HFFc6 (cell line): ENCODE measurements at places on chromosomes 5 and 9. TPM values are rescaled to one million over a fixed set of nuclear protein-coding genes. Genes with fewer than 3 reads are reported as not detected.

- DNase-seq, result no peak
Observed at GRCh38 chr9:28820741-28821140, 1247.5 kb upstream of the C9orf72 start.

GRCh38 chr9:14846871-14847311, 63.3 kb downstream of the FREM1 start:
- DNase-seq, result peak; percentile 4

DNA sequence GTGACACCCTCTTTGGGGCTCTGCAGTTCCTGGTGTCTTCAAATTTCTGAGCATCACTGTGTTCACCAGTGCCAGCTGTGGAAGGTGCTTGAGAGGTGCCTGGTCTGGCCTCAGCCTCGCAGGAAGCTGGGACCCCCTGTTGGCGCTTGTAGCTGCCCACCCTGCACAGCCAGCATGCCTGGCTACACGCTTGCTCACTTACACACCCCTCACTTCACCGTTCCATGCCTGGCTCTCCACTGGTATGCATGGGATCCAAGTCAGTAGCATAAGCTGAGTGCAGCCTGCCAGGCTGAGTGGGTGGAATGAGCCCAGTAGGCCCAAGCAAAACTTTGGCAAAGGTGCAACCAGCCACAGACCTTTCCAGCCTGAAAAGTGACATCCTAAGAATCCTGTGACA, 801.4 kb upstream of the PTPRD start:
- no peak for DNase-seq

DNA sequence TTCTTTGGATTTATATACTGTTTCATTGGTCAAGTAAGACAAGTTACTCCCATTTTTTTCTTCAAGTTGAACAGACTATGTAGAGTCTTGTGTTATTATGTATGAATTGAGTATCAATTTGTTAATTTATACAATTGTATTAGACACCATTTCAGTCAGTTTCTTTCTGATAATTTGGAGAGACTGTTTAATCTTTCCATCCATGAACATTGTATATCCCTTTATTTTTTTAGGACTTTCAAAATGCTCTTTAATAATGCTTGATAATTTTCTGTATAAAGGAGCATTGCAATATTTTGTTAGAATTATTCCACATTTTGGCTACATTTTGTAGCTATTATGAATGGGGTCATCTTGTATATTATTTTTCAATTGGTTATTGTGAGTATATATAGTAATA, 69.1 kb upstream of the PJA2 start:
- no peak for DNase-seq

DNA sequence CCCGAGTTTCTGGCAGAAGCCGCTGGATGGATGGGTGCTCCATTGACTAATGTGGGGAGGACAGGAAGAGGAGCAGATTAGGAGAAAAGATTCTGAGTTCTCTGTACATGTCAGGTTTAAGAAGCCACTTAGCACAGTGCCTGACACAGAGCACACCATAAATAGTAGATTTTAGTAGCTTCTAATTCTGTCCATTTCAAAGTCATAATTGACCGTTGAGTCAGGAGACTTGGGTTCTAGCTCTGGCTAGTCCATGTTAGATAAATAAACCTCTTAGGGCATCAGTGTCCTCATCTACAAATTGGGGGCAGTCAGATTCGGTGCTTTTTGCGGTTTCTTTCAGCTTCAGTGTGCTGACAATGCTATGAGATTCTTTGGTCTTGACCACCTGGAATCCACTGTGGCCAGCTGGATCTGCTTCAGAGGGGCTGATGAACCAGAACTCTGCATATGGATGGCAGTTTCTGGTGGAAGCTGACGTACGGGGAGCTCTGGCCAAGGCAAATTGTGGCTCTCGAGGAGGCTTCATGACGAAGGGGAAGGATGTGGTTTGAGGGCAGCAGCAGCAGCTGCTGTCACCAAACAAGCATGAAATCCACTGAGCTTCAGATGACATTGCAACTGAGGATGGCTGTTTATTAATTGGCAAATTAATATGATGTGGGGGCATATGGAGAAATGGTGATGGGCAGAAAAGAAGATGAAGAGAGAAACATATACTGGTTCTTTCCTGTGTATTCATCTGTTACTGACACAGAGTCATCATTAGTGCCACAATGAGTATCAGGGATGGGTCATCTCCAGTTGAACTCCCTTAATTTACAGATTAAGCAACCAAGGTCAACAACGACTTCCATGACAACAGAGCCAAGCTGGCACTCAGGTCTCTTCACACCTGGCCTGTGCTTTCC, 134.4 kb downstream of the AOPEP start:
- peak; percentile 66 for DNase-seq

DNA sequence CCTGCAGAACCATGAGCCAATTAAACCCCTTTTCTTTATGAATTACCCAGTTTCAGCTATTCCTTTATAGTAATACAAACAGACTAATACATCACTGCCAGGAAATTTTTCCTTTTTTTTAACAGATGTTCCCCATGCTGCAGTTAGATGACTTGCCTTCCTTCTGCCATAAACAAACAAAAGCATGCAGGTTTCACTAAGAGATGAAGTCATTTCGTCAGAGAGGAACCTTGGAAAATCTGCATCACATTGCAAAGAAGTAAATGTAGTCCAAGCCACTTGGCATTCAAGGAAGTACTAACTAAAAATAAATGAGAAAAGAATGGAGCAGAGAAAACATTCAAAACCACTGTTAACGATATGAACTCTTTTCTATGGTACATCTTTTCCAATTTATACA, 194.1 kb upstream of the EFNA5 start:
- DNase-seq, result no peak

DNA sequence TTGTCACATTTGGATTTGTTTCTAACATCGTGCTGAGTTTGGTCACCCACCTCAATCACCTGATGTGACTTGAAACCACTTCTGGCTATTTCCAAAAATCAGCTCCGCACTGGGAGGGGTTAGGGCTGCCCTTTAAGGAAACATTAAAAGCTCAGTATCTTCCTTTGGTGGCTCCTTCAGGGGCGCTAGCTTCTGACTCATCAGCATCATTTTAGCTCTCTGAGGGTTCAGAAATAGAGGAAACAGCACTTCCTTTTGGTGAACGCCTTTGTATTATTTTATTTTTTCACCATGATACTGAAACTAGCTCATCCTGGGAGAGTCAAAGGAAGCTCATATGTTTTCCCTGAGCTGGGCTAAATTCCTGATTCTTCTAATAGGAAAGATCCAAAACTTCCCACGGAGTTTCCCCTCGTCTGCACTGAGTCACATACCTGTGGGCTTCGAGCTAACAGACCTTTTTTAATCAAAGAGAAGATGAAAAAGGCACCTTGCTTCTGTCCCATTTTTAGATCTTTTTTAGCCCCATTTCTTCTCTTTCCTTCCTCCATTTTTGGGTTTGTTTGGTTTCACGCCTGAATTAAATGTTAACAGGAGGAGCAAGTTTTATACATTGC, 48.2 kb downstream of the ROPN1L start:
- DNase-seq, result no peak

DNA sequence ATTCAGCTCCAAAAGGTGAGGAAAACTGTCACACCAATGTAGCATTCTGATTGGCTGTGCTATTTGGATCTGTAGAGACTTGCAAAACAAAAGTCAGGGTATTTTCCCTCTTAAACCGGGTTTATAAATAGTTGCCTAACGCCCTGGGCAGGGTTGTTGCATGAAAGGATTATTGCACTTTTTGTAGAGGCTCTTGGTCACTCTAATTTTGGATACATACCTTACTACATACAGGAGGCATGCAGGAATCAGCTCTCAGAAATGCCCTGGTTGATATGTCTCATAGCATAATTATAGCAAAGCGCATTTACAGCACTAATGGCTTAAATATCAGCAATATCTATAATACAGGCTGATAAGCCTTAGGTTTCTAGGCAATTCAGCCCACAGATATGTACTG, 200.0 kb upstream of the GDNF start:
- no peak for DNase-seq

- DNase-seq, result no peak
Observed at GRCh38 chr5:164184158-164184557, 678.7 kb downstream of the MAT2B start.

GRCh38 chr5:3185488-3185887, 410.1 kb upstream of the IRX1 start:
- no peak for DNase-seq

- no peak for DNase-seq
Observed at GRCh38 chr5:159833088-159833487, 83.2 kb upstream of the ADRA1B start.

DNA sequence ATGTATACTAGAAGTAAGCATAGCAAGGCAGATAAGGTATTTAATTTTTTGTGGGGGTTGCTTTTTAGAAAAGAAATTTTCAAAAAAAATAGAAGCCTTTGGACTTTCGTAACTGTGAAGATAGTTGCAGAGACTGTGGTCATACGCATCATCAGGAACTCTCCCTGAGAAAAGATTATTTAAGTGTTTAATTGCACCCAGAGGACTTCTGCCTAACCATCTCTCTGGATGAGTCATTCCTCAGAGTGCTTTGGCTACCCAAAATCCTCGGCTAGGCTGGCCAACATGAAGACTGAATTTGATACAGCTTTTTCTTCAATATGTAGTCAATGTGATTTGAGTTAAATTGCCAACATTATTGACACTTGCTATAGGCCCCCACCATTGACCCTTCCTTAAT, 296.4 kb downstream of the TLR4 start:
- no peak for DNase-seq

GRCh38 chr9:85428230-85428629, 313.5 kb downstream of the AGTPBP1 start:
- DNase-seq, result no peak

DNA sequence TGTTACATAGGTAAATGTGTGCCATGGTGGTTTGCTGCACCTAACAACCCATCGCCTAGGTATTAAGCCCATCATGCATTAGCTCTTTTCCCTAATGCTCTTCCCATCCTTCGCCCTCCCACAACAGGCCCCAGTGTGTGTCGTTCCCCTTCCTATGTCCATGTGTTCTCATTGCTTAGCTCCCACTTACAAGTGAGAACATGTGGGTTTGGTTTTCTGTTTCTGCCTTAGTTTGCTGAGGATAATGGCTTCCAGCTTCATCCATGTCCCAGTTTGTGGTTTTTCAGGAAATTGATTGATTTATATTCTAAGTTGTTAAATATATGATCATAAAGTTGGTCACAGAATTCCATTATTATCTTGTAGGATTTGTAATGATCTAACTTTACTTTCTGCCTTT, 85.3 kb upstream of the CAST start:
- DNase-seq, result no peak

GRCh38 chr9:801399-802071, 40.0 kb upstream of the DMRT1 start:
- peak; percentile 35 for DNase-seq

GRCh38 chr5:167557359-167557758, 734.1 kb upstream of the WWC1 start:
- DNase-seq, result no peak

GRCh38 chr9:14838701-14839100, 71.5 kb downstream of the FREM1 start:
- DNase-seq, result no peak

- no peak for DNase-seq
Observed at GRCh38 chr5:6950860-6951259, 237.6 kb downstream of the TENT4A start.

- no peak for DNase-seq
Observed at GRCh38 chr5:109947667-109948066, 257.9 kb downstream of the MAN2A1 start.

- no peak for DNase-seq
Observed at GRCh38 chr9:132176338-132176737, 14.5 kb downstream of the NTNG2 start.

GRCh38 chr9:131715906-131716305, 24.0 kb downstream of the RAPGEF1 start:
- DNase-seq, result no peak

DNA sequence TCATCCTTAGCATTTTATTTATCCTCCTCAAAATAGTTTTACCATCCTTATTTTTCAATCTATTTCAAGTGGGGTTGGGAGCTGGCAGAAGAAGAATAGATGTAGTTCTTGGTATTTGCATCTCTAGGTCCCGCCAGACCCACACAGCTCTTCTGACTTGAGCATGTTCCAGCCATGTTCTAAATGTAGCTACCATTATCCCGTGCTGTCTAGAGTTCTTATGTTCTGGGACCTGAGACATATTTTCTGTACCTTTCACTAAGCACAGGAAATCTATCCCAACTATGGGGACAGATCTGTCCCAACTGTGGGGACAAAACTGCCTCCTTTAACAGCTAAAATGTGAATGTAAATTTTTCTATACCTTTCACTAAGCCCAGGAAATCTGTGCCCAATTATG, 32.0 kb downstream of the PAM start:
- no peak for DNase-seq

DNA sequence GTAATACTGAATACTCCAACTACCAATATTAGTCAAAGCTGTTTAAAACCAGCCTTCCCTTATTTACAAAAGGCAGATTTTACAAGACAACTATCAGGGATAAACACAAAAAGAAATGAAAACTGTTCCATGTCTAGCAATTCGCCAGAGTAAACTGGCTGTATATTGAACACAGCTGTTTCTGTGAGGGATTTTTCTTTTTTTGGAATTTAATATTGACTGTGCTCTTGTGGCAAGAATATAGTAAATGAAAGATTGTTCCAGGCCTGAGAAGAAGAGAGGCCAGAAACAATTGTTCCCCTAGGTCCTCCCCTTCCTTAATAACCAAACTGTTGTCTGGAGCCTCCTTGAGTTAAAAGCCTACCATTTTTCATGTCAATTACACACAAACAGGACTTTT, 188.6 kb downstream of the PDE4D start:
- no peak for DNase-seq

DNA sequence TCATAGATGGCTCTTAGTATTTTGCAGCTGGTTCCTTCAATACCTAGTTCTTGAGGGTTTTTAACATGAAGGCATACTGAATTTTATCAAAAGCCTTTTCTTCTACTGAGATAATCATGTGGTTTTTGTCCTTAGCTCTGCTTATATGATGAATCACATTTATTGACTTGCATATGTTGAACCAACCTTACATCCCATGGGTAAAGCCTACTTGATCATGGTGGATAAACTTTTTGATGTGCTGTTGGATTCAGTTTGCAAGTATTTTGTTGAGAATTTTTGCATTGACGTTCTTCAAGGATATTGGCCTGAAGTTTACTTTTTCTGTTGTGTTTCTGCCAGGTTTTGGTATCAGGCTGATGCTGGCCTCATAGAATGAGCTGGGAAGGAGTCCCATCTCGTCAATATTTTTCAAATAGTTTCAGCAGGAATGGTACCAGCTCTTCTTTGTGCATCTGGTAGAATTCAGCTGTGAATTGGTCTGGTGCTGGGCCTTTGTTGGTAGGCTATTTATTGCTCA, 49.7 kb downstream of the YIPF5 start:
- no peak for DNase-seq

GRCh38 chr5:158394102-158394501, 535.2 kb upstream of the CLINT1 start:
- DNase-seq, result no peak

Gene ADAMTS2
- total RNA-seq, result 31.5 to 38.4 TPM (median 34.6 TPM) in 3 replicates

Gene RIC1
- 29.2 to 31.9 TPM (median 29.9 TPM) in 3 replicates for total RNA-seq

Gene ANKRD18B
- total RNA-seq, result 6.5 to 8.4 TPM (median 7.3 TPM) in 3 replicates

Gene F12
- 0.63 and 0.91 TPM in 2 replicates for total RNA-seq

Gene DAPK1
- 0.17 to 0.36 TPM (median 0.20 TPM) in 3 replicates for total RNA-seq
